ENCODE measurements at places on chromosomes 6 and 20. TPM values are rescaled to one million over a fixed set of nuclear protein-coding genes. Genes with fewer than 3 reads are reported as not detected.

DNA sequence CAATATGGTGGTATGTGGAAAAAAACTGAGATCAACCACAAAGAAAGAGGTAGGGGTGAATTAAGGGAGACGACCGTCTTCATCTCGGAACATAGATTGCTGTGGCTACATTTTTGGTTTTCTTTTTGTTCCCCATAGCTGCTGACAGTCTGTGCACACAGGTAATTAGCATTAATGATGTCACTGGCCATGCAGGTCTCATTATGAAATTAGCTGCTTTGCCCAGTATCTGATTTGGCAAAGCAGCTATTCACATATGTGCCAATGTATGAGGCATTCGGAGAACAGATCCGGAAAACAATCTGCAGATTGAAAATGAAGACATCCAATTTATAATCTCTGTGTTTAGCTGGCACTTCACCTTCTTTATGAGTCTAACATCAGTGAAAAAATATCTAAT is 13.1 kb downstream of the NOX3 start:
- no peak for DNase-seq

DNA sequence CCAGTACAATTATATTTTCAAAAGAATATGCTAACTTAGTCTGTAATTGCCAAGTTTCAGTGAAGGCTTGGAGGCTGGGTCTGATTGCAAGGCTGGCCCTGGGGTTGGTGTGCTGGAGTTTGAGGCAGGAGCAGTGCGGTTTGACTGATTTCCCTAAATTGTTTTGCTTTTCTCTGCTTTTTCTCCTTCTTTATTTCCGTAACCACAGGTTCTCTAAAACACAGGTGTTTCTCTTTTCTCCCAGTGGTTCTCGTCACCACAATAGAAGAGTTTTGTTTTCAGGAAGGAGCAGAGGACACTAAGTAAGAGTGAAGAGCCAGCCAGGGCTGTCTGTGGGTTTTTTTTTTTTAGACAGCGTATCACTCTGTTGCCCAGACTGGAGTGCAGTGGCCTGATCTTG is 8.2 kb upstream of the SNX9 start:
- no peak for DNase-seq

DNA sequence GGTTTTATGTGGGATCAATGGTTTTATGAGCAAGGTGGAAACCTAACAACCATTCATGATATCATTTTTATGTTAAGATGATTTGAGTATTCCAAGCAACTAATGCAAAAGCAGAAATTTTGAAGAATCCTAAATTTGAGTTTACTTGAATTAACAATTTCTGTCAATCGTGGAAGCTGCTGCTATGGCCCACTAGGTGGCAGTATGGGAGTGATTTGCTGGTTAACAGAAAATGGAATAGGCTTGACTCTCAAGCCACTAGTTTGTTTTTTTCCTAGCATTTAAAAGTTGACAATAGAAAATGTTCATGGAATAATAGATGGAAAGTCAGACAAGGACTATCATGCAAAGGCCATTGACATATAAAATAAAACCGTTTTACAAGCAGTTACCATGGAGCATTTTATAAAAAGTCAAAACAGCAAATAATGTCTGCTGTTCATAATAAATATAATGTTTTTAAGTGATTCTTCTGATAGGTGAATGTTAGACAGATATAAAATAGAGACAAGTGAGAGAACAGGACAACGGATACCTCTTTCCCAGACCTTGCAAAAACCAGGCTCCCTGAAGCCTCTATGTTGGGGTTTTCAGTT is 43.0 kb upstream of the TMEM200A start:
- DNase-seq = no peak

TLDC2 gene
- total RNA-seq = not detected
